Esophagus muscularis mucosa (tissue), 4 donors: ENCODE measurements at places on chromosomes 7 and 10. TPM values are rescaled to one million over a fixed set of nuclear protein-coding genes. Genes with fewer than 3 reads are reported as not detected.

SFTPA1 gene
- total RNA-seq, result 7.1 TPM

MICALL2 gene
- 18.1 TPM for total RNA-seq

DBNL gene
- total RNA-seq, result 93.9 TPM

STAMBPL1 gene
- 8.6 TPM for total RNA-seq

AKR1D1 gene
- total RNA-seq, result not detected

GRM3 gene
- total RNA-seq, result not detected

CISD1 gene
- total RNA-seq, result 31.6 TPM

PON3 gene
- 1.2 TPM for total RNA-seq

PDGFA gene
- total RNA-seq, result 184 TPM

DNA sequence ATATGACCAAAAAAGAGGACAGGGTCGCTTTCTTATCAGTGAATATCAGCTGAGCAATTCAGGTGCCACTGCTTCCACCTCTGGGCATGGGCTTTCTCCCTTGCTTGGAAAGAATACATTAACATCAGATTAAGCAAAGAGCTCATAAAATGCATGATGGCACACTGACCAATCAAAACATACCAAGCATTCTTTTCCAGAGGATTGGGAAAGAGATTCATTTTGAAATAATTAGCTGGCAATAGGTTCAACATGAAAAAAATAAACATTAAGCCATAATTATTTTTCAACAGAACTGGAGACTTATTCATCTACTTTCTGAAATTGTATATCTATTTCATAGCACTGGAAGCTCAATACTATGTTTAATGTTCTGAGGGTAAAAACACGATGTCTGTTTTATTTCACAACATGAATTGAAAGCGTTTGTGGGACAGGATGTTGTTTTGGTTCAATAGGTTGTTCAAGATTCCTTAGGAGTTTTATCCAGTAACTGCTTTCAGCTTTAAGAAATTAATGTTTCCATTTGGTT lies 53.2 kb downstream of the TFAM start:
- DNase-seq, result no peak

GRCh38 chr10:33241351-33241750 lies 93.1 kb downstream of the NRP1 start:
- peak; percentile 50 for DNase-seq

DNA sequence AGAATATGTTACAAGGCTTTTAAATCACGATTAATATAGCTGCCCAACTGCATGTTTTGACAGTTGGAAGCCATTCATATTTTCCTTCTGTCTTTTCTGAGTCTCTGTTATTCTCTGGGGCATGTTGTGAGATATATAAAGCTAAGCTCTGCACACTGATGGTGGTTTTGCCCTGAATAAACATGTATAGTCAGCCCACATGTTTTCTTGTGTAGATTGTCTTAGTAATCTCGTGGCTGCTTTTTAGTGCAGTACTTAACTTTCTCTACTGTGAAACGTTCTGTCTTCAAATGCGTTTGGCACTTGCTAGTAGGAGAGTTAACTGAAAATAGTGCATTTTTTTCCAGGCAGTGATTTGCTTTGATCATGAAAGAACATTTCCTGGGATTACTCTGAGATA lies 268.5 kb downstream of the DNAJB9 start:
- no peak for DNase-seq

DNA sequence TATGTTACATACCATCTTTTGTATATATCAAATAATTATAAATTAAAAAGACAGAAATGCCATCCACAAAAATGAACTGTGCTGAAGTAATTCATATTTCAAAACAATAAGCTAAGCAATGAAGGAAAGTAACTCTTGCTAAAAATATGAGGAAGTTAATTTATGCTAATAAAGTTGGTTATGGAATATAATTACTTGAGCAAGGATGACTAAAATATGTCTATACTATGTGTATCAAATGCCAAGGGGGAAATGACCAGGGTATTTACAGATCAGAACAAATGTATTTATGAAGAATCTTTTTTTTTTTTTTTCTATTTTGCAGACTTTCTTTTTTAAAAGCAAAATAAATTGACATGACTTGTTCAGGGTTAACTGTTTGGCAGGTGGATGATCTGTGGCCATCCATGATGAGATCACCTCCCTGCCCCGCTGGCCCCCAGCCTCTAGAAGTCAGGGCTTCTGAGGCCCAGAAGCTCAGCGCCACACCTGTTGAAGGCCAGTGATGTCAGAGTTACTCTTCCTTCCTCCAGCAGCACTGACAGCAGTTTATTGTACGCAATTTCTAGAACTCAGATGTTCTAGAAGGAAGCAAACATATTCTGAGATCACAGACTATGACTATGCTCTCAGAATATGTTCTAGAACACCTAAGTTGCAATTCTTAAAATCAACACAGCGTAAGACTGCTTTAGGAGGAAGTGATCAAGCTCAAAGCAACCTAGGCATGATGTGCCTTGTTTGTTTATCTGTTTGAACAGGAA lies 196.1 kb upstream of the KLF14 start:
- DNase-seq, result peak; percentile 68

GRCh38 chr7:15099074-15099473 lies 196.5 kb upstream of the DGKB start:
- DNase-seq, result no peak

DNA sequence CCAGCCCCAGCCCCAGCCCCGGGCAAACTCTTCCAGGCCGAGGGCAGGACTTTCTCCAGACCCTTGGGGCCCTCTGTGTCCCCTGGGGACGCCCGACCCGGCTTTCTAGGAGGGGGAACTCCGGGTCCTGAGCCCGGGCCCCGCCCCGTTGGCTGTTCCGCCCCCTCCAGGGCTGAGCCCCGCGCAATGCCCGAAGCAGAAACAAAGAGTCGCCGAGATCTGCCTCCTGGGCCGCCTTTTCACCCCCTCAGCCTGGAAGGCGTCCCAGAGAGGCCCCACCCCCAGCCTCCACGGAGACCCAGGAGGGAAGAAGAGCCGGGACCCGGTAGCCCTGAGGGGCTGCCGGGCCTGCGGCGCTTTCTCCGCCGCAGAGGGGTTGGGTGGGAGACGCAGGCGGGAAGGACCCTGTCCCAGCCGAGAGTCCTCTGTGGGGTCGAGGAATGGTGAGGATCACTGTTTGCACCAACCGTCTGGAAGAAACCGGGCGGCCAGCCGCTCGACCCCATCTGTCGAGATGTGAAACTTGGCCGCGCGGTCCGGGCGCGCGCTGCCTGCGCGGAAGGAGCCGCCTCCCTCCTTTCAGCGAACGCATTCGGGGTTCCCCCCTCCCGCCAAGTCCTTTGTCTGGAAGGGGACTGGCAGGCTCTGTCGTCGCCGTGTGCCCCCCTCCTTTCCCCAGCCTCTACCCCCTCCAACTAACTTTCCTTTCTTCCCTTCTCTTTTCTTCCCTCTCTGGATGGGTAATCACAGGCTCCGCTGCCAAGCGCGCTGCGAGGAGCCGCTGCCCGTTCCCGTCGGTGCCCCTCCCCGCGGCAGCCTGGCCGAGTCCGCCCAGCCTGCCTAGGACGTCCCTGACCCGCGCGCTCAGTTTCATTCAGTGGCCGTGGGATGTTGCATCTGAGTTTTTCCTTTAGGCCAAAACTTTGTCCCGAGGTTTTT lies 10.2 kb downstream of the EN2 start:
- no peak for DNase-seq

GRCh38 chr10:103742824-103743223 lies 112.6 kb downstream of the SH3PXD2A start:
- no peak for DNase-seq

- DNase-seq, result no peak
Measured at GRCh38 chr10:48898426-48898825, 41.2 kb downstream of the LRRC18 start.

DNA sequence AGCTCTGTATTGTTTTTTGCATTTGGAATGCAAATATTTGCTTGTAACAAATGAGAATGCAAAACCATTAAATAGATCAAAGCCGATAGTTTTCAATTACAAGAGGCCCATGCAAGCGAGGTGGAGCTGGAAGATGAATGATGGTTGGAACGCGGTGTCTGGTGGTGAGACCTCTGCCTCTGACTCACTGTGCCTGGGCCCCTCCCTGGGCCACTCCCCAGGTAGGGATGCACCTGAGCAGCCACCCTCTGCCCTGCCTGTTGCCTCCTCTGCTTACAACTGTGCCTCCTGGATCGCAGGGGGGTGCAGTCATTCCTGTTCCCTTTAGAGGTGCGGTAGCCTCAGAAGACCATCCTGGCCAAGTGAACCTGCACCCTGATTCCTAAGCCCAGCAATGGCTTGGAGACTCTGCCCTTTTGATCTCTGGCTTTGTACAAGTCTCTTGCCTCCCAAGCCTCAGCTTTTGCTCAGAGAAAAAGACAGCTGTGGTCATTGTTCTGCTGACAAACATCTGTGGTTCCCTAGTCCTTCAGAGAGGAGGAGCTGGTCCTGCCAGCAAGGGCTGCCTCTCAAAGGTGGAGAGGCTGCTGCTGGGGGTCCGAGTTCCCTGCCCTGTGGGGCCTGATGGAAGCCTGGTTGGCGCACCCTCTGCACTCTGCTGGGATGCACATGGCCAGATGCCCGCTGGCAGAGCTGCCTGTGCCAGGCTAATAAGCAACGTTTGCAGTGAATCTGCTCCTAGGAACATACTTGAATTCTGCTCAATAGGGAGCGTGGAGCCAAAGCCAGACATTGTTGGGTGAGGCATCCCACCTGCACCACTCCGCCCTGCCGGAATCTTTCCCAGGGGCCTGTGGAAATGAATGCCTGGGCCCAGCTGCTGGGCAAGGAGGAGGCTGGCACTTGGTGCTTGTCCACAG lies 126.3 kb upstream of the TCERG1L start:
- no peak for DNase-seq

DNA sequence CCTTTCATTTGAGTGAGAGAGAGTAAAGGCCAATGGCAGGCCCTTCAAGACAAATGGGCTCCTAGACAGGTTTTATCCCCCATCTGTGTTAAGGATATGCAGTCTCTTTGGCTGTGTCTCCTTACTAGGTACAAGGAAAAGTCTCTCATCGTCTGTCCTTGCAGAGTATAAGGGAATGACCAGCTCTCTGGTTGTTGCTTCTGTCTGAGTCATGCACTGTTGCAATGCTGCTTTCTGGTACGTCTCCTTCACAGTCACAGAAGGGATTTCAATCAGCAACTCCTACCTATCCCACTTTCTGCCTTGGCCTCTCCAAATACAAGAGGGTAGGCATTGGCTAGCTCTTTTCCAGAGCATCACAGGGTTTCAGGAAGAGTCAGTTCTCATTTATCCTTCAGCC lies 48.1 kb downstream of the CTTNBP2 start:
- DNase-seq, result no peak
